Activated CD4-positive, alpha-beta T cell treated with anti-CD3 and anti-CD28 coated beads, Interleukin-2, amount 50 U/mL, for 4 hours (primary cell): ENCODE measurements at places on chromosomes 5 and 9.

GRCh38 chr5:82396396-82396795 is 118.2 kb upstream of the RPS23 start:
- DNase-seq, result no peak

- DNase-seq, result no peak
Observed at GRCh38 chr9:38350529-38350928, 42.0 kb upstream of the ALDH1B1 start.

DNA sequence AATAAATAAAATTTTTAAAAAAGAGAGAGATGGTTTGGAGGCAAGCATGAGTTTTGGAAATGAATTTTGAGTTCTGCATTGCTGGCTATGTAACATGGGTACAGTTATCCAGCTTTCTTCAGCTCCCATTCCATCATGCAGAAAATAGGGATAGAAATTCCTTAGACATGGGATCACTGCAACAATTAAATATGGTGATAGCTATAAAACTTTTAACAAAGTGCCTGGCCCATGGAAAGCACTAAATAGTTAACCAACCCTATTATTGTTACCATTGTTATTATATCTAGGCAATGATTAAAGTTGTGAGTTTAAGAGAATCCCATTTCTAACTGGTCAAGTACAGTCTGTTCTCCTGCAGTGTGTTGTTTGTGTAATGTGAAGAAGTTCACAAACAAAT is 115.4 kb upstream of the GAS1 start:
- DNase-seq, result no peak

- no peak for DNase-seq
Observed at GRCh38 chr5:147483961-147484707, 25.7 kb downstream of the DPYSL3 start.

- DNase-seq, result no peak
Observed at GRCh38 chr9:29691758-29692407, 2118.6 kb upstream of the C9orf72 start.

- no peak for DNase-seq
Observed at GRCh38 chr9:108019821-108020220, 530.3 kb upstream of the KLF4 start.

DNA sequence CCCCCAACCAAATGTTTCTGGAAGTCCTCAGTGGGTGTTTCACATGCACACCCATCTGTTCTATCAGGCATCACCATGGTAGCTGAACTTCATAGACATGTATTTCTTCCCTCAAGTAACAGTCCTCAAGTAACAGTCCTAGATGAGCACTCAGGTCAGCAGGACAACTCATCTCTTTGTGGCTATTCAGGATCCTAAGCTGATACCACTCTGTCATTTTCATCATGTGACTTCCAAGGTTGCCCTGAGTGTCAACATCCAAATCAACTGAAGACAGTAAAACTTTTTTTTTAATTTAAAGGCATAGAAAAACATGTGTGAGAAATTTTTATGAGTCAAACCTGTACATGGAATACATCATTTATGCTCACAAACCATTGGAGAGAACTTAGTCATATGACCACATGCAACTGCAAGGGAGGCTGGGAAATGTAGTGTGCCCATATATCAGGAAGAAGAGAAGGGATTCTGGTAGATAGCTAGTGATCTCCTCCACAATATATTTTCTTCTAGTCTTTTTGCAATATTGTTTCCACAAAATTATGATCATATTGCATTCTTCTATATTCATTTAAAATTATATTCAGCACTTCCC is 64.2 kb upstream of the FST start:
- no peak for DNase-seq

GRCh38 chr5:126009566-126009965 is 413.6 kb upstream of the GRAMD2B start:
- no peak for DNase-seq

DNA sequence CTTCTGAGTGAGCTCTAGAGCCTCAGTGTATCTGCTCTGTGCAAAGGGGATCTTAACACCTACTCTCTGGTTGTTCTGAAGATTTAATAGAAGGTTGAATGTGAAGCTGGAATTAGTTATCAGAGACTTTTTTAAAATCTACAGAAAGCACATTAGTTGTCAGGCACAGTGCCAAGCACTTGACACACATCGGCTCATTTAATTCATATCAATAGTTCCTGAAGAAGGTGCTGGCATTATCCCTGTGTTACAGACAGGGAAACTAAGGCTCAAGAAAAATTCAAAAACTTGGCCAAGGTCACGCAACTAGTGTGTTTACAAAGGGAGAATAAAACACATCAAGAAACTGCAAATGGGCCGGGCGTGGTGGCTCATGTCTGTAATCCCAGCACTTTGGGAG is 80.2 kb downstream of the FGF18 start:
- DNase-seq, result no peak

DNA sequence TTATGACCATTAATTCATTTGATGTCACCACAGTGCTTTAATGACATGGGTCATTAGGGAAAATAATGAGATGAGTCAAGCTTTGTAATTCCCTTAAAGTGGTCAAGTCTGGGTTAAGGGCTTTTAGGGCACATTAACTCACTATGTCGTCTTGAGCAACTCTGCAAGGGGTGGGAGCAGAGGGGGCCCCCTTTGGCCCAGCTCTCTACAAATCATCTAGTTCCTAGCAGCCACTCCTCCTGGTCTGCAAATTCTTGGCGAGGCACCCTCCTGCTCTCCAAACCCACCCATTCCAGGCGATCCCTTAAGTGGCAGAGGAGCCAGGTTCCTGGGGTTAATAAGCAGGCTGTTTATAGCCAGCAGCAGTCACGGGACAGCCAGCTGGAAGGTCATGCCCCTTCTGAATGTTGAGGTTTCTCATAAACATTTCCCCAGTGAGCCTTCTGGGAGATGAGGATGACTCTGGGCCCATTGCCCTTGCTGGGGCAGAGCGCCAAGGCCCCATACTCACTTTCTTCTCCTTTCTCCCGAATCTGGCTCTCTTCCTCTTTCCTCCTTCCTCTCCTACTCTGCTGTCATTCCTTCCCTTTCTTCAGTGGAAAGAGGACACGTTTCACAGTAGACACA is 14.3 kb upstream of the GPX3 start:
- no peak for DNase-seq
